GM23248 (cell line): ENCODE measurements at places on chromosomes 1 and 21. TPM values are rescaled to one million over a fixed set of nuclear protein-coding genes. Genes with fewer than 3 reads are reported as not detected.

The VSIG8 gene
- not detected in 2 replicates for polyA plus RNA-seq

The ANGPTL3 gene
- polyA plus RNA-seq = not detected in 2 replicates

The FNBP1L gene
- polyA plus RNA-seq = 16.9 and 19.1 TPM in 2 replicates

The GJA4 gene
- polyA plus RNA-seq = not detected in 2 replicates

The CD101 gene
- not detected in 2 replicates for polyA plus RNA-seq

The CCDC185 gene
- not detected in 2 replicates for polyA plus RNA-seq
